Adrenal gland (tissue), 19 donors: ENCODE measurements at places on chromosomes 2 and 18.

- DNase-seq = no peak
Observed at GRCh38 chr2:56871644-56872043, 687.9 kb downstream of the CCDC85A start.

- DNase-seq = no peak
Observed at GRCh38 chr2:186027922-186028321, 289.3 kb downstream of the FSIP2 start.

- no peak for DNase-seq
Observed at GRCh38 chr2:86697551-86698104, 22.5 kb upstream of the RMND5A start.

DNA sequence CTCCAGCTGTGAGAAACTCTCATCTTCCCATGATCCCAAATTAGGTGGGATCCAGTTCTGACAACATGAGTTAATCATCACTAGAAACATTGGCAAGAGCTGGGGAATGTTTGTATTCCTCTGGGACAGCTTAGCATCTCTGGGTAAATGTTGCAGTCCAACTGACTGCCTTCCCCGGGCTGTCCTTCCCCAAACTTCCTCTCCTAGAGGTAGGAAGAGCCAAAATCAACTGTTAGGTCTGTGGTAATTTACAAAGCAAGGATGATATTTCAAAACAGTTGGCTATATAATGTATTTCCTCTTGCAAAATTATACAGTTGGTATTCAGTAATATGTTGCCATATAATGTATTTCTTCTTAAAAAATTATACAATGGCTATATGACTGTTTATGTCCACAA lies 148.5 kb downstream of the MGAT5 start:
- no peak for DNase-seq
